Jurkat, Clone E6-1 (cell line): ENCODE measurements at places on chromosomes 16 and 17.
A peak's percentile ranks its signal among the peaks of the same experiment; 100 is the strongest.

GRCh38 chr17:8757189-8757588, 1.2 kb downstream of the SPDYE4 start:
- no peak for DNase-seq

- no peak for DNase-seq
Observed at GRCh38 chr17:38600906-38601305, 4.8 kb downstream of the SRCIN1 start.

- DNase-seq = no peak
Observed at GRCh38 chr16:56617212-56618085, 8.1 kb upstream of the MT1E start.

- DNase-seq = no peak
Observed at GRCh38 chr17:19978209-19978802, 678 bp upstream of the AKAP10 start.

GRCh38 chr17:1630662-1631061, 2.0 kb upstream of the SLC43A2 start:
- no peak for DNase-seq

DNA sequence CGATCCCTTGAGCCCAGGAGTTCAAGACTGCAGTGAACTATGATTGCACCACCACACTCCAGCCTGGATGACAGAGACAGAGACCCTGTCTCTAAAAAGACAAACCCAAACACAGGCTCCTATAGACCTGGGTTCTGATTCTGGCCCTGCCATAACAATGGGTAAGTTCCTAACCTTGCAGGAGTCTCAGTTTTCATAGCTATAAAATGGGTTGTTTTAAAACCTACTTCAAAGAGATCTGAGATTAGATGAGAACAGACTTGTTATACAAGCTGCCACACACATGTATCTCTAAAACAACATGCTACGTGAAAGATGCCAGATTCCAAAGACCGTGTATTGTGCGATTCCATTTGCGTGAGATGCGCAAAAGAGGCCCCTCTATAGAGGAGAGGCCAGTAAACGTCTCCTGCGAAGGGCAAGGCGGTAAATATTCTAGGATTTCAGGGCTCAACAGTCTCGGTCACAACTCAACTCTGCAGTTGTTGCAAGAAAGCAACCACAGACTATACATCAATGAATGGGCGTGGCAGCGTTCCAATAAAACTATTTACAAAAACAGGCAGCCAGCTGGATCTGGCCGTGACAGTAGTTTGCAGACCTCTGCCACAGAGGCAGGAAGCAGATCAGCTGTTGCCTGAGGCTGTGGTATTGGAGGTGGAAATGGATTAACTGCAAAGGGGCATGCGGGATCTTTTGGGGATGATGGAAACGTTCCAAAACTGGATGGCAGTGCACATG, 5.9 kb downstream of the CORO7 start:
- DNase-seq = peak; percentile 24

DNA sequence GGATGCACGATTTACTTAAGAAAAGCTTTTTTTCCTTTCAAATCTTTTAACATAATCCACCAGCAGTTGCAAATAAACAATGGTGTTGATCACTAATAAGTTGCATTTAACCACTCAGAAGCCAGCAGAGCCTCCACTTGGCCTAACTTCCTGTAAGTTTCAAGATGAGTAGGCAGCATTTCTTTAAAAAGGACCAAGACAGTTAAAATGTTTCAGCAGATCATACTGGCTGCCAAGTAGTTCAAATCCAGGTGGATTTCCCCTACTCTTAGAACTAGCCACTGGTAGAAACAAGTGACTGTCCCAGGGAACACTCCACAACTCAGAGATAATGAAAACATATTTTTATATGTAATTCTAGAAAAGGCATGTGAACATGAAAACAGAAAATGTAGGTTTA, 17.0 kb upstream of the RFFL start:
- DNase-seq = no peak

DNA sequence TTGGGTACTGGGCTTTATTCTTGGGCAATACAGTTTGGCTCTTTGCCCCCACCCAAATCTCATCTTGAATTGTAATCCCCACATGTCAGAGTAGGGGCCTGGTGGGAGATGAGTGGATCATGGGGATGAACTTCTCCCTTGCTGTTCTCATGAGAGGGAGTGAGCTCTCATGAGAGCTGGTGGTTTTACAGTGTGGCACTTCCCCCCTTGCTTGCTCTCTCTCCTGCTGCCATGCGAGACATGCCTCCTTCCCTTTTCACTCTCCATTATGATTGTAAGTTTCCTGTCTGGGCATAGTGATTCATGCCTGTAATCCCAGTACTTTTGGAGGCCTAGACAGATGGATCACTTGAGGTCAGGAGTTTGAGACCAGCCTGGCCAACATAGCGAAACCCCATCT, 18.1 kb upstream of the CNEP1R1 start:
- no peak for DNase-seq

DNA sequence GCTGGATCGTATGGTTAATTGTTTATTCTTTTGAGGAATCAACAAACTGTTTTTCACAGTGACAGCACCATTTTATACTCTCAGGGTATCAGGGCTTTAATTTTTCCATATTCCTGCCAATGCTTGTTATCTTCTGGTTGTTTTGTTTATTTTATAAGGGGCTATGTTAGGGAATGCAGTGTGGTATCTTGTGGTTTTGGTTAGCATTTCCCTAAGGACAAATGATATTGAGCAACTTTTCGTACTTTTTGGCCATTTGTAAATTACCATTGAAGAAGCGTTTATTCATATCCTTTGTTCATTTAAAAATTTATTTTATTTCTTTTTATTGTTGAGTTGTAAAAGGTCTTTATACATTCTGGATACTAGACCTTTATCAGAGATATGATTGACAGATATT, 322.0 kb upstream of the SALL1 start:
- no peak for DNase-seq

- no peak for DNase-seq
Observed at GRCh38 chr17:50161911-50162288, 3.9 kb upstream of the SGCA start.

DNA sequence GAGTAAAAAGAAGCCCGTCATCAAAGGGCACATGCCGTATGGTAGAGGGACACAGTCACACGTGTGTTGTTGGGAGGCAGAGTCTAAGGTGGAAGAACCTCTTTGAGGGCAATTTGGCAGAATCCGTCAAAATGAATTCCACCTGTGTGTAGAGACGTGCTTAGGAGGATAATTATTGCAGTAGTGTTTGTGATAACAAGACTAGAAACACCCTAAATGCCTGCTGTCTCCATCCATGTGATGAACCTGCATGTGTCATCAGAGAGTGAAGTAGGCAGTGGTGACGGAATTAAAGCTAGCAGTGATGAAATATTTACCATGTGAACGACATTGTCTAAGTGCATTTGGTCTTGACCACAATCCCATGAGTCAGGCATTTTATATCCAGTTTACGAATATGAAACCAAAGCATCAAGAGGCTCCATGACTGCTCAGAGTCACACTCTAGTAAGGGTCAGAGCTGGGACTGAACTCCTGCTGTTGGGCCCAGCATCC, 61.3 kb upstream of the ADORA2B start:
- DNase-seq = no peak

GRCh38 chr16:57118461-57119084, 26.2 kb downstream of the CPNE2 start:
- DNase-seq = no peak

- DNase-seq = no peak
Observed at GRCh38 chr16:3188925-3189825, 1.2 kb downstream of the OR1F1 start.

- DNase-seq = no peak
Observed at GRCh38 chr17:8859027-8859803, 8.3 kb downstream of the PIK3R6 start.

DNA sequence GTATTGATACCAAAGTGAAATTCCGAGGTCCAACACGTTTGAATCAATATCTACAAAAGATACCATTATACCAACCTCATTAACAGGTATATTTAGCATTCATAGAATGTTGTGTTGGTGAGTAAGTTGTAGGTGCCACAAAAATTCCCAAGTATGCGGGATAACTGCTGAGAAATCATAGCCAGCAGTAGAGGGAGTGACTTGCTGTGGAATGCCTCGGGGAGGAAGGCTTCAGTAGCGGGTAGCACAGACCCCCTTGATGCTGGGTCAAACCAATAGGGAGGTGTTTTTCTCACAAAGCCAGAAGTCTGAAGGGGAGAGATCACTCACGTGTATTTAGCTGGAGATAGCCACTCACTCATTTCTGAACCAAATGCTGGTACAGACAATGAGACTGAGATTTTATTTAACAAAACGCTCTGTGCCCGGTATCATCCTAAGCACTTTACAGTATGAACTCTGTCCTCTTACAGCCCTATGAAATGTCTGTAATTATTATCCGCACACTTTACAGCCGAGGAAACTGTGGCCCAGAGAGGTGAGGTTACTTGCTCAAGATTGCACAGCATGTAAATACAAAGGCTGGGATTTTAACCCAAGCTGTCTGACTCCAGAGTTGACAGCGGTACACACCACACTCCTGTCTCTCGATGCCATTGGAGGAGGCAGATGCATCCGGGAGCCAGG, 23.1 kb downstream of the HSBP1 start:
- no peak for DNase-seq

DNA sequence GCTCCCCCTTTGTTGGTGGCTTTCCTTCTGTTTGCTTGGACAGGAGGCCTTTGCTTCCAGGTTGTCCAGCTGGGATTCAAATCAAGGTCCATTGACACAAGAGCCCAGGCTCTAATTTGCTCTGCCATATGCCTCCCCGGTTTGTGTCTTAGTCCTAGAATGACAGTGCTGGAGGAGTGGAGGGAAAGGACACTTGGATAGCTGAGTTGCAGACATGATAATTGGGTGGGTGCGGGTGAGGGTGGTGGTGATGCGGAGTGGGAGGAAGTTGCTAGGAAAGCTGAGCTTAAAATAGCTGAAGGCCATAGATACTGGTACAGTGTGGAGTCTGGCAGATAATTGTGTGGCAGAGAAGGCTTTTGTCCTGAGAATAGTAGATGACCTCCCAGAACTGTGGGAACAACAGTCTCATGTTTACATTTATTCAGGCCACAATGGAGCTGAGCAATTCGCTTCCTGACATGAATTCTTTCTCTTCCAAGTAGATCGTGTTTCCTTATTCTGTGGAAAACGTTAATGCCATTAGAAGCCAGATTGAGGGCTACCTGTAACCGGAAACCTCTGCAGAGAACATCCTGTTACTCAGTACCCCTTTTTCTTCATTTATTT, 23.8 kb downstream of the SEC14L1 start:
- no peak for DNase-seq

GRCh38 chr17:82977606-82978005, 101.8 kb upstream of the METRNL start:
- DNase-seq = no peak

- DNase-seq = no peak
Observed at GRCh38 chr16:27954191-27954590, 109.3 kb downstream of the GSG1L start.

GRCh38 chr17:49708515-49709183, 885 bp upstream of the SLC35B1 start:
- no peak for DNase-seq

DNA sequence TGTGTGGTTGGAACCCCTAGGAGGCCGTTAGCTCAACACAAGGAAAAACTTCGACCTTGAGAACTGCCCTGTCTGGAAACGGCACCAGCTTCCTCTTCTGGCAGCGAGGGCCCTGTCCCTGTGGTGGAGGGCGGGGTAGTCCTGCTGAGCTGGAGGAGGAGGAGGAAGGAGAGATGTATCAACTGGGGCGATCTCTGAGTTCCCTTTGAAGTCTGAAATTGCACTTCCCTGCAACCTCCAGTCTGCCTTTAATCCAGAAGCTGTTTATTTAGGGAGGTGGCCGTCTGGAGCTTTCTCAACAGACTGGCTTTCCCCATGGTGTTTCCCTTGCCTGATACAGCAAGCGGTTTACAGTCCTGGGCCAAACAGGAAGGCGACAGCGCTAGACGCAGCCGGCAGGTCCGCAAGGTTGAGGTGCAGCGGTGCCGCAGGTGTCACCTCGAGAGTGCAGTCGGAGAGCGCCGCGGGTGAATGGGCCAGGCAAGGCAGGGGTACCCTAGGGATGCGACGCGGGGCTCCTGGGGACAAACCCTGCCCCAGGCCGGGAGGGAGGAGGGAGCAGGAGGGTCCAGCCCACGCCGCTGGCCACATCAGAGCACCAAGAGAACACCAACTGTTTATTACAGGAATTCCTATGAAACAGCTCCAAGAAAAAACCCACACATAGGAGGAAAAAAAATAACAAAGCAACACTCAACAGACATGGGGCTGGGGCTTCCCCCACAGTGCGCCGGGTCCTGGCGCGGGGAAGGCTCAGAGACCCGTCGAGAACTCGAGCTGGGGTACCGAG, 11.4 kb upstream of the MRPS23 start:
- DNase-seq = peak; percentile 26

DNA sequence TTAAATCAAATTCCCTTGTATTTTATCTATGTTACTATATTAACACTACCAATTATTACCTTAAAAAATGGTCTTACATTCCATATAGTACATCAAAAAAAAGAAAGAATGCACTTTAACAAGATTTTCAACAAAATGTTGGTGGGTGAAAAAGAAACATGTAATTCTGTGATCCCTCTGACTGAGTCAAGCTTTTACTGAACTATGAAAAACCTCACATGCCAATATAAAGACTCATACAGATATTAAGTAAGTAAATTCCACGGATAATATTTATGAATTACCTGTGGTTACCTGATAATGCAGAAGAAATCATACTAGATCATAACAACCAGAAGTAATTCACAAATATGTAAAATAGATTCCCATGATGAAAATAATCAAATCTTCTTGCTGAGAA, 12.4 kb downstream of the COIL start:
- DNase-seq = no peak

DNA sequence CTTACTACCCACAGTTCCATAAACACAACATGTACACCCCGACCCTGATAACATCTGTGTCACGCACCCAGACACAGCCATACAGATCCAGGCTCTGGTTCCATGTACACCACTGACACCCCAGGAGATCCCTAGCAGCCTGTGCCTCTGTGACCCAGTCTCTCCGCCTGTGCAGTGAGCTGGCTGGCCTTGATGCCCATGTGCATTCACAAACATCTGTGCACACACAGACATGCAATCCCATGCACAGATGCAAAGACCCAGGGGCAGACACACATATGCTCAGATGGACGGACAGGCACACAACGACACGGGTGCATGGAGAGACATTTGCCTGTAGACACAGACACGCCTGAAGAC, 4.1 kb downstream of the CCDC102A start:
- DNase-seq = no peak

GRCh38 chr16:50289950-50290764, 23.8 kb downstream of the ADCY7 start:
- no peak for DNase-seq

DNA sequence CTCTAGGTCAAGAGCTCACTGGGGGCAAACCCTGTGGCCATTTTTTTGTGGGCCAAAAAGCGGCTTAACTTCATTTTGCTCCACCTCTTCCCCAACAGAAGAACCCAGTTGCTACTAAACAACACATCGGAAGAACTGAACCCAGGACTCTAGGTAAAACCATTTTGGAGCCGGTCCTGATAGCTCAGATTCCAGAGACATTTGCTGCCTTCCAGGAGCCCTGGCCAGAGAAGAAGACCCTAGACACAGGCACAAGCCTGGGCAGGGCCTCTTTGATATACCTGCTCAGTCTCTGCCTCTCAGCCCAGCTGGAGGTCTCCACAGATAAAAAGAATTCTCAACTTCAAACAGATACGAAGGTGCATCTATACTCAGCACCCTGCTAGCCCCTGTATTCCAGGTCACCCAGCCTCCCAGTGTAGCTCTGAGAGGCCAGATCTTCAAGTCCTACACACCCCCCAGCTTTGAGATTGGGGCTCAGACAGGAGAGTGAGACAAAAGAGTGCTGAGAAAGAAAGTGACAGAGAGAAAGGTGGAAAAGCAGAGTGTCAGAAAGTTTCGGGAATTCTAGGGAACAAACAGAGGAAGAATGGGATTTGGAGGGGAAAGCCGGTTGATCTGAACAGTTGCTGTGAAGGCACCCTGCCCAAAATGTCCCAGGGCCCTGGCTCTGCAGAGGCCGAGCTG, 6.6 kb upstream of the HOXB9 start:
- no peak for DNase-seq
